ENCODE measurements at places on chromosomes 3 and 15. TPM values are rescaled to one million over a fixed set of nuclear protein-coding genes. Genes with fewer than 3 reads are reported as not detected.
A peak's percentile ranks its signal among the peaks of the same experiment; 100 is the strongest.

- no peak for DNase-seq
- no peaks in the 10 kb centered on the region for H3K36me3 ChIP-seq
- no peak overlapping the region for H3K4me3 ChIP-seq
- H3K27ac ChIP-seq: no peak overlapping the region
These were observed 5.3 kb upstream of the APEH start for GRCh38 chr3:49668861-49669260.

The HIGD2B gene
- total RNA-seq: not detected

GRCh38 chr3:46291046-46291445 lies 48.8 kb downstream of the CCR3 start:
- no peak overlapping the region for H3K4me3 ChIP-seq
- DNase-seq: no peak
- no peak overlapping the region for H3K27ac ChIP-seq
- H3K36me3 ChIP-seq: no peaks in the 10 kb centered on the region
- no peaks in the 10 kb centered on the region for H3K4me1 ChIP-seq
- H3K27me3 ChIP-seq: no peaks in the 10 kb centered on the region

The CACNA2D2 gene
- 8.9 TPM for total RNA-seq

The SST gene
- not detected for total RNA-seq

DNA sequence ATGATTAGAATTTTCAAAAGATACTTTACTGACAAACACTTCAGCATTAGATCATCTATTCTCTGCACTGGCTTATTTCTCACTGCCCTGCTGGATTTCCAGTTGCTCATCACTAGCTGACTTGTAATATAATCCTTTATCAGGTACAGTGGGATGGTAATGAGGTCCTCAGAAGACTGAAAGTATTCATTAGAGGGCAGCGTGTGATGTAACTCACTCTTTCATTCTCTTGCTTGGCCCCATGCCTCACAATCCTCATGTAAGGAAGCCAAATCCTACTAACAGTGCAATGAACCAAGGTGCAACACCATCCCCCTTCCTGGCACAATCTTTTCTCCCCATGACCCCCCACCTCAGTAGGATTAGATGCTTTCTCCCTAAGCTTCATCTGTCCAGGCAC lies 289.9 kb downstream of the CTNNB1 start:
- no peak overlapping the region for H3K27ac ChIP-seq
- no peak overlapping the region for H3K4me3 ChIP-seq
- no peaks in the 10 kb centered on the region for H3K4me1 ChIP-seq
- H3K27me3 ChIP-seq: no peaks in the 10 kb centered on the region

The PIF1 gene
- 4.1 TPM for total RNA-seq

The EPB42 gene
- total RNA-seq: not detected

DNA sequence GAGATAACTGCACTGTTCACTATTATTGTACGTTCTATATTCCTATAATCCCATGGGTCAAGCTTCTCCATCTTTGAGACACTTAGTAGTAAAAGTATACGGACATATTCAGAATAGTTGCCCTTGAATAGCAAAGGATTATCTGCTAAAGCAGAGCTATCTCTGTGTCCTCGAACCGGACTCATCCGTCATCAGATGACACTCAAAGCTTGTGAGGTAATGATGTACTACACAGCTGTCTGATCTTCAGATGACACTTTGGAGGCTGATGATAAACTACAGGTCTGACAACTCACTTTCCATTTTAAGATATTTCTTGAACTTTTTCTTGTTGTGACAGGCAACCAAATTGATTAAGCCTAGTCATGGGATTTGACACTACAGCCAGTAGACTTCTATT lies 240.2 kb downstream of the SCAPER start:
- H3K27ac ChIP-seq: no peak overlapping the region
- DNase-seq: no peak
- no peaks in the 10 kb centered on the region for H3K36me3 ChIP-seq

DNA sequence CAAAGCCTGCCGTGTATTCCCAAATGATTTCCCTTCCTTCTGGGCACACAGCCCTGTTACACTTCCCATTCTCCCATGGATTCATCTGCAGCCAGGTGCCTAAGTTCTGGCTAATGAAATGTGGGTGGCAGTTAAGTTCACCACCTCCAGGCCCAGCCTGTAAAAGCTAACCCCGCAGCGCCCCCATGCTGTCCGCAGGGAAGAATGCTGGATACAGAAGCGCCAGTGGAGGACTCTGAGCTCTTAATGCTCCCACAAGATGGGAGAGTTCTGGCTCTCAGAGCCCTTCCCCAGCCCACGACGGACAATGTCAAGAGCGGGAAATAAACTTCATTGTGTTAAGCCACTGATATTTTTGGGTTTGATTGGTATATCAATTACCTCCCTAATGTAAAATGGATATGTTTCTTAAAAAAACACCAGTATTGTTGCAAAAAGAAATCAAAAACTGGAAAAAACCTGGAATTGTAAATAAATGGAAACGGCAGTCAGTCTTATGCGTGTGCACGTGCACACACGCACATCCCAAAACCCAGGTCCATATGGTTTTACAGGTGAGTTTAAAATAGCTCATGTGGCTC lies 37.7 kb upstream of the FGD5 start:
- H3K4me3 ChIP-seq: no peak overlapping the region
- no peak overlapping the region for H3K27ac ChIP-seq
- no peak for DNase-seq
- H3K4me1 ChIP-seq: no peaks in the 10 kb centered on the region

DNA sequence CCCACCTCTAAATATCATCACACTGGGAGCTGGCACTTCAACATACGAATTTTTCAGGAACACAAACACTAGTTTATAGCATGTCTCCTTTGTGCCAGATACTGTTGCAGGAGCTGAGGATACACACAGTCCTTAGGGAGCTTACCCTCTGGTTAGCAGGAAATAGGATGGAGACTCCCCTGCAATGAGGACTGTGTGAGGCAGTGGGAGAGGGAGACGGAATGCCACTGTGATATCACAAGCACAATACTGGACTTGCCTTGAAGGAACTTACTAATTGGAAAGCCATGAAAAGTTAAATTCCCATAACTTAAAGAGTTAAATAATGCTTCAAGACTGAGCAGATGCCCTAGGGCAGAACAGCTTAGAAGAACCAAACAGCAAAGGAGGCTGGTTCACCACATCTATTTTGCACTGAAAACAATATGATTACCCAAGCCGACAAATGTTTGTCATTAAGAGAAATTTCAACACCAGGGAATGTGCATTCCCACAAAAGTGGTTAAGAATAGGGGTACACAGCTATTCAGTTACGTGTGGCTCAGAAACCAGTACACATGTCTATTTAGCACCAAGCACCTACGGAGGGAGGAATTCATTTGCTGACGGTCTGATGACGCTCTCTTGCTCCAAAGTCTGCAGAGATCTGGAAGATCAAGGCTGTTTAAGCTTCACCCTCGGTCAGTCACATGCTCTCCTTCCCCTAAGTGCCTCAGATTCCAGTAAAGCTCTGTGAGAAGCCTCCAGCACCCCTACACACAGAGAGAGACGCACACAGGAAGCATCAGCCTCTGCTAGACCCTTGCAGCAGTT lies 5.2 kb downstream of the TBC1D2B start:
- H3K27ac ChIP-seq: peak overlapping the region; percentile 60
- peaks cover 73% of the 10 kb centered on the region for H3K4me1 ChIP-seq
- H3K4me3 ChIP-seq: no peak overlapping the region
- DNase-seq: no peak
- H3K27me3 ChIP-seq: no peaks in the 10 kb centered on the region

DNA sequence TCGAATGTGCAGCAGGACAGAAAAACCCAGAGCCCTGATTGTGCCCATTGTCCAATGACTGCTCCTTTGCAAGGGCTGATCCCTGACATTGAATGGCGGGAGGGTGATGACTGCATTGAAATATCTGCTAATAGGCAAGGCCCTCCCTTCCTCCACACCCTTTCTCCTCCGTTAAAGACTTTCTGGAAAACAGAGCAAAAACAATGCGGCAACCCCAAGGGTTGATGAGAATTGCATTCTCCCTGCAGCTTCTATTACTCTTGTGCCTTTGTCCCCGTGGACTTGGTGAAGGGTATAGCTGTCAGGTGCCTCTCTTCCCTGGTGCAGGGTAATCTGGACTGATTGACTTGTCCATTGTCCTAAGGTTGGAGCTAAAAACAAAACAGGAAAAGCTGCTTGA lies 71.8 kb downstream of the THSD4 start:
- H3K4me3 ChIP-seq: no peak overlapping the region
- no peak for DNase-seq
- H3K27me3 ChIP-seq: peaks cover 2% of the 10 kb centered on the region
- no peak overlapping the region for H3K27ac ChIP-seq
- H3K36me3 ChIP-seq: no peaks in the 10 kb centered on the region

- no peaks in the 10 kb centered on the region for H3K4me1 ChIP-seq
- H3K36me3 ChIP-seq: no peaks in the 10 kb centered on the region
- no peaks in the 10 kb centered on the region for H3K27me3 ChIP-seq
These were observed 73.4 kb downstream of the SLCO3A1 start for GRCh38 chr15:91926908-91927270.

The GOLGA8M gene
- total RNA-seq: 2.2 TPM

- DNase-seq: no peak
- H3K27ac ChIP-seq: no peak overlapping the region
- H3K27me3 ChIP-seq: no peaks in the 10 kb centered on the region
- H3K4me1 ChIP-seq: no peaks in the 10 kb centered on the region
These were observed 10.8 kb upstream of the LRRC15 start for GRCh38 chr3:194380326-194380725.

DNA sequence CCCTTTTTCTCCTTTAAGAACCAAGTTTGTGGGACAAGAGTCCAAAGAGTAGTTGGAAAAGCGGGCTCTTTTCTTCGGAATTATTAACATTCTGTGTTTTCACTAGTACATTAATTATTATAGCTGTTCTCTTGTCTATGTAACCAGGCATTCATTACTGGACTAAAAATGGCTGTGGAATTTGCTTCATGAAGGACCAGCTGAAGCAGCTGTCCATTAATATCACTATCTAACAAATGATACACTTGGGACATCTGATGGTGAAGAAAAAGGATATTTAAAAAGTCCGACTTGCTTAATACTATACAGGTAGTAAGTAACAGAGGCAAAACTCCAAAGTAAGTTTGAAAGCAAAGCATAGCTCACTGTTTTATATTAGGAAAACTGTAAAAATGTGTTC lies 728.9 kb upstream of the DPPA4 start:
- H3K4me1 ChIP-seq: no peaks in the 10 kb centered on the region
- H3K27ac ChIP-seq: no peak overlapping the region
- no peaks in the 10 kb centered on the region for H3K27me3 ChIP-seq
- DNase-seq: no peak
- H3K36me3 ChIP-seq: no peaks in the 10 kb centered on the region
- no peak overlapping the region for H3K4me3 ChIP-seq

DNA sequence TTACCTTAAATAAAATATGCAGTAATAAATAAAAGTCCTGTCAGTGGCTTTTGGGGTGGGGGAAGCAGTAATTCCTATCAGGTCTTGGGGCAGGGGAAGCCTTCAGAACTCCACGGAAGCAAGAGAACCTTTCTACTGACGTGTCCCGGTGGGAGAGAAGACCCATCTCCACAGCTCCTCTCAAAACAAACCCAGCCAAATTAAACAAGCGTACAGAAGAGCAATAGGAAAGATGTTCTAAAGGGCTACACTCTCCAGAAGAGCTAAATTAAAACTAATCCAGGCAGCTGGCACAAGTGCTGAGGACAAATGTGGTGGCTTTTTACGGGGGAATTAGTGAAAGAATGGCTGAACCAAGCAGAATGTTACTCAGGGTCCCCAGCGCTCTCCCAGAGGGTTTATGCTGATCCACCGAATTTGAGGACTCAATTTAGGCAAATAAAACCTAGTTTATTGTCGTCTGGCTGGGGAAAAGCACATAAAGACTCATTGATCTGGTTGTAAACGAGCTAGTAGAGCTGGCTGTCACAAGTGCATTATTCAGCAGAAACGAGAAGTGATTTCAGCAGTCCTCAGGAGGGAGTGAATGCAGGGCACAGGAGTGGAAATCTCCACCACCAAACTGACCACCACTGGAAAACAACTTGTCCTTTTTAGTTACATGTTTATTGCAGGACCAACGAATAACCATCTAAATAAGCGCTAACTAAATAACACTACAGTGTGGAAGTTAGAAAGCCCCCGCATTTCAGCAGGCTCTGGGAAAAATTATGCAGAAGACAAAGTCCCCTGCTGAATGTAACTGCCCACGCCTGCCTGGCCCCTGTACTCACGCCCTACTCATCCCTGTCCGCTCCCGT lies 13.5 kb downstream of the BFSP2 start:
- no peaks in the 10 kb centered on the region for H3K4me1 ChIP-seq
- no peaks in the 10 kb centered on the region for H3K36me3 ChIP-seq
- H3K27me3 ChIP-seq: no peaks in the 10 kb centered on the region
- H3K27ac ChIP-seq: no peak overlapping the region
- no peak overlapping the region for H3K4me3 ChIP-seq

DNA sequence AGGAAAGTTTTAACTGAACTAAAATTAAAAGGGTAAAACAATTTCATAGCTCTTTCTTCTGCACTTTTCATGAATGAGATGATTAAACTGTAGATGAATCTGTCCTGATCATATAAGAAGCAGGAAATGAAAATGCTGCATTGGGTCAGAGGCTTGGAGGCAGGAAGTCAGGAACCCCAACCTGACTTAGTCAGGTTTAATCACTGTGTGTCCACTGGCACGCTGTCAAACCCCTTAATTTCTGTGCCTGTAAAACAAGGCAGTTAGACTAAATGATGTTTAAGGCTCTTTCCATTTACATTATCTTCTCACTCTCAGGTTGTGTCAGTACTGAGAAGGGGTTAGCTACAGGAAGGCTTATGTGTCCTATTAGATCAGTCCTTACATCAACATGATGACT lies 193.3 kb upstream of the TTC14 start:
- no peak overlapping the region for H3K27ac ChIP-seq
- no peak overlapping the region for H3K4me3 ChIP-seq
- H3K4me1 ChIP-seq: no peaks in the 10 kb centered on the region
- no peaks in the 10 kb centered on the region for H3K36me3 ChIP-seq

All from T-cell (primary cell).